SK-MEL-5 (cell line): ENCODE measurements at places on chromosomes 4 and X.

- DNase-seq, result peak; percentile 4
Measured at GRCh38 chrX:72001471-72001870, 90.8 kb downstream of the NHSL2 start.

GRCh38 chr4:169675825-169676224 is 55.4 kb downstream of the CLCN3 start:
- DNase-seq, result no peak

- DNase-seq, result no peak
Measured at GRCh38 chrX:136745215-136746173, 35.2 kb downstream of the ARHGEF6 start.

- DNase-seq, result no peak
Measured at GRCh38 chr4:106353786-106354185, 14.8 kb downstream of the GIMD1 start.

GRCh38 chr4:94410678-94411206 is 41.0 kb upstream of the PDLIM5 start:
- DNase-seq, result no peak

- DNase-seq, result peak; percentile 41
Measured at GRCh38 chrX:5681159-5681558, 547.5 kb downstream of the NLGN4X start.

DNA sequence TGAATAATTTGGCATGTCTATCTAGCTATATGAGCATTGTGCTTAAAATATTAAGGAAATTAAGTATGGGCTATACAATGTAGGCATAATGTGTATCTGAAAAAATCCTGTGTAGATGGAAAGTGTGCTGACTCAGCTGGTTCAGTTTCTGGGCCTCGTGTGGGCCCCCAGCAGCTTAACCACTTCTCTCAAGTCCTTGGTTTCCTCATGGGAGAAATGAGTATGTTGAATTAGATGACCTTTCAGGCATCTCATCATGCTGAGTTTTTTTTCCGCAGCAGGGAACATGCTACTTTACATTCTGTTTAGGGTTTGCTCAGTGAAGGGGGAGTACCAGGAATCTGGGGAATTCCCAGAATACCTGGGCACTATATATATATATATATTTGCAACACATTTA is 30.5 kb downstream of the RHOH start:
- DNase-seq, result no peak

GRCh38 chrX:136747003-136747986 is 33.4 kb downstream of the ARHGEF6 start:
- no peak for DNase-seq

- DNase-seq, result no peak
Measured at GRCh38 chrX:100600758-100601157, 16.0 kb downstream of the TNMD start.

DNA sequence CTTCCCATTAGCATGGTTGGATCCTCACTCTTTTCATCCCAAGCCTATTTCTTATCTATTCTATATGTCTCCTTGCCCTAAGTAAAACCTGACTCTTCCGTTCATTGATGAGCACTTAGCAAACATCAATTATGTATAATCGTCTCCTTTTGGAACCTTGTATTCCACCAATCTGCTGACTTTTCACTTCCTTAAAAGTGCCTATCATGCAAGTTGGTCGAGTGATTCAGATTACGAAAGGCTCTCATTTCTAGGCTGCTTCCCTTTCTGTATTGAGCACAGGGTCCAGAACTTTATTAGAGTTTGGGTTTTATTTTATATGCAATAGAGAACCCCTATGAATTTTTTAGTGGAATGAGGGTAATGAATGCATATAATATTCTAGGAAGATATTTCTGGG is 27.1 kb upstream of the ALB start:
- DNase-seq, result no peak

DNA sequence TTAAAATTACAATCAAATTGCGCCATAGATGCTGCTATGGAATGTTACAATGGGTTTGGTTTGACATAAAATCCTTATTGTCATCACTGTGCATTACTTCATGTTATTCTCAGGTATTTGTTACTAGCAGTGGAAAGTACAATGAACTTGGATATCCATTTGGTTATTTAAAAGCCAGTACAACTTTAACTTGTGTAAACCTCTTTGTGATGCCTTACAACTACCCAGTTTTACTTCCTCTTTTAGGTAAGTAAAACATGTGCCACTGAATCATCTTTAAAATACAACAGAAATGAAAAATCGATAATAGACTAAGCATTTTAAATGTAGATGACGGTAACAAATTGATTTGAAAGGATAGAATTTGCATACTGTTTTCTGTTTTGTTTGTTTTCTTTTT is 35.6 kb downstream of the INTS6L start:
- DNase-seq, result no peak

DNA sequence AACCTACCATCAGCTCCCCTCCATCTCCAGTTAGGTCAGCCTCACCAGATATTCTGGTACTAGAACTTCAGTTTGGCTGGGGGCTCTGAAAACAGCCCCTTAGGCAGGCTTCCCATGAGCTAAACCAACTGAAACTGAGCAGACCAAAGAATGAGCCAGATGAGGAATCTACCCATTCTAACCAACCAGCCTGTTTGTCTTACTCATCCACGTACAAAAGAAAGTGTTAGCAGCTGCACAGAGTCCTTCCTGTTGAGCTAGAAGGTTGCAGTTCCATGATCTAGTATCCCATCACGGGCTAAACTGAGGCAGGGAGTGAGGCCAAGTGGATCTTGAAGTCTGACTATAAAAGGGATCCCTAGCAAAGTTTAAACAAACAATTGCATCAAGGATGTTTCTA is 17.5 kb downstream of the MAGEA9B start:
- DNase-seq, result no peak

DNA sequence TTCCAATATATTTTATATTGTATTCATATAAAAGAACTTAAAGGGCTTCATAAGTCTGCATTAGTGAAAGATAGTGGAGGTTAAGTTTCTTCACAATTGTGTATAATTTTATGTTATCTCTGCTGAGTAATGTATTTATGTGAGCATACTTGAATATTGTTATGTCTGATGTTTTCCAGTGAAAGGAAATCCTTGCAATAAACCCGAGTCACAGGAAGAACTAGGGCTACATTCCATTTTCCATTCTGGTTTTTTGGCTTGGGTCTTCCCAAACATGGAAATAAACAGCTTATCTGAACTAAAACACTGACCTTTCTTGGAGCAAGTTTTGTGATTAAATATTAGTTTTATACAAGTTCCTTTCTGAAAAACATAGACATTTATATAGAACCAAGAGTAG is 231.3 kb upstream of the GPRIN3 start:
- no peak for DNase-seq

DNA sequence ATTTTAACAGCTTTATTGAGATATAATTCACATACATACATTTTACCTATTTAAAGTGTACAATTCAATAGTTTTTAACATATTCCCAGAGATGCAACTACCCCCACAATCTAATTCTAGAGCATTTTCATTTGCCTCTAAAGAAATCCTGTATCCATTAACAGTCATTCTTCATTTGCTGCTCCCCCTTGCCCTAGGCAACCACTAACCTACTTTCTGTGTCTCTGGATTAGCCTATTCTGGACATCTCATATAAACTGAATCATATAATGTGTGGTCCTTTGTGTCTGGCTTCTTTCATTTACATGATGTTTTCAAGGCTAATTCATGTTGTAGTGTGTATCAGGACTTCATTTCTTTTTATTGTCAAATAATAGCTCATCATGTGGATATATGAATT is 105.1 kb upstream of the GRPR start:
- DNase-seq, result no peak

DNA sequence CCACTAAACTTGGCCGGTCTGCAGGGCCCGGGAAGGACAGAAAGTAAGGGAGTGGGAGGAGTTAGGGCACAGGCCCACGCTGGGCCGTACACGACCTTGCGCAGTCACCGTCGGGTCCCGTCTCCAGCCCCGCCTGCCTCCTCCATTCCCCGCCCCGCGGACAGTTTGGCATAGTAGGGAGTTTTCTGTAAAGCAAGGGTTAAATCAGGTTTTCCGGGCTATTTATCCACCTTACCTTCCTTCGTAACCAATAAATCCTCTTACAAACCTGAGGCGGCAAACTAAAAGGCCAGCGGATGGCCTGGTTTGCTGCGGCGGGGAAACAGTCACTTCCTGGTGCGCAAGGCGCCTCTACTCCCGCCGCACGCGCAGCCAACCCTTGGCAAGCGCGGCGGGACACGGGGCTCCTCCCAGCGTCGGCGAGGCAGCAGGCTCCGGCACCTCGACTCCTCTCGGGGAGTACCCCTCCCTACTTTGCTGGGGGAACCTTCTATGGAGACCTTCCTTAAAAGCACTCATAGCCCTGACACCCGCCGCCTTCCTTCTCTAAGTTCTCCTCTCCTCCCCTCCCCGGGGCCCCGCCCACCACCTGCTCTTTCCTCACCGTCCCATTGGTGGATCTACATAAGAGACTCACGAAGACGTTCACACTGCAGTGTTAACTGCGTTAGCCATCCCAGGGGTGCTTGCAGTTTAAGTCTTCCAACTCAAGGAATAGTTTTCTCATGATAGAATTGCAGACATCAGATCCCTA is at the start of gene TRMT2B:
TSS of gene TRMT2B (minus strand) at position 563 of the 754 bp plus-strand sequence. CDS start 9,822 bp downstream, outside the sequence.
- peak; percentile 77 for DNase-seq
